ENCODE measurements at places on chromosomes 5 and 9. TPM values are rescaled to one million over a fixed set of nuclear protein-coding genes. Genes with fewer than 3 reads are reported as not detected.

The KCNN2 gene
- not detected for total RNA-seq

The ZFP37 gene
- 1.5 TPM for total RNA-seq

The SPINK13 gene
- total RNA-seq = not detected

The ORM2 gene
- not detected for total RNA-seq

DNA sequence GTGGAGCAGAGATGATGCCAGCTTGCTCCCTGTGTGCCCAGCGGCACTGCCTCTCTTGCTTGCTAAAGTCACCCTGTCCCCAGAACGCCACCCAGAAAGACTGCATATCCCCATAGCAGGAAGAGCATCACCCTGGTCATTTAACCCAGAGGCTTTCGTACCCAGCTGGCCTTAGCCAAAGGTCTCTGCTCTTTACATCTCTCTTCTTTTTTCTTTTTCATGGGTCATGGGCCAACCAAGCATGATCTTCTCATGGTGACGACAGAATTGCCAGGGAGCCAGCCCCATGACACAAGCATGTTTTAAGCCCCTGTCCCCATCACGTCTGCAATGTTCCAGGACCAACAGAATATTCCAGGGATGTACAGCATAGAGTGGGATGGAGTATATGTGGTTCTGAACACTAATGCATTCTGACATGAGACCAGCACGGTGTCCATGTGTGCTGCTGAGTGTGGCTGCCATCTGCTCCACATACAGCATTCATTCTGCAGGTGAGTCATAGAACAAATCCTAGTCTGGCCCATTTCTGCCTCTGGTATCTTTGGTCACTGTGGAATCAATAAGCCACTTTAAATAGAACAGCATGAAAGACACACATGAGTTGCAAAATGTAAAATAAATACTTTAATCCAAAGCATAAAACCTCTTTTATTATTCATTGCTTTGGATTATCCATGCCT lies 203.0 kb downstream of the MED10 start:
- DNase-seq = no peak

GRCh38 chr5:123610665-123611405 lies 98.9 kb downstream of the CSNK1G3 start:
- DNase-seq = peak; percentile 77
